ENCODE measurements at places on chromosomes 7 and 10. TPM values are rescaled to one million over a fixed set of nuclear protein-coding genes. Genes with fewer than 3 reads are reported as not detected.

The TEX36 gene
- not detected for polyA plus RNA-seq

The SLC26A3 gene
- not detected for polyA plus RNA-seq

The OR6V1 gene
- not detected for polyA plus RNA-seq

The OR6B1 gene
- not detected for polyA plus RNA-seq

The TFR2 gene
- 0.58 TPM for polyA plus RNA-seq

The CNPY1 gene
- not detected for polyA plus RNA-seq

The TMEM139 gene
- polyA plus RNA-seq = 2.6 TPM

The RAPGEF5 gene
- 4.3 TPM for polyA plus RNA-seq

The MINDY4 gene
- polyA plus RNA-seq = 2.4 TPM

The MRC1 gene
- 5.9 TPM for polyA plus RNA-seq

The SORCS3 gene
- 0.07 TPM for polyA plus RNA-seq

- DNase-seq = no peak
Observed at GRCh38 chr10:29009464-29009863, 279.4 kb upstream of the LYZL1 start.

- DNase-seq = no peak
Observed at GRCh38 chr7:32894171-32894570, 2.6 kb upstream of the KBTBD2 start.

GRCh38 chr7:113519472-113519871 is 399.3 kb downstream of the PPP1R3A start:
- no peak for DNase-seq

DNA sequence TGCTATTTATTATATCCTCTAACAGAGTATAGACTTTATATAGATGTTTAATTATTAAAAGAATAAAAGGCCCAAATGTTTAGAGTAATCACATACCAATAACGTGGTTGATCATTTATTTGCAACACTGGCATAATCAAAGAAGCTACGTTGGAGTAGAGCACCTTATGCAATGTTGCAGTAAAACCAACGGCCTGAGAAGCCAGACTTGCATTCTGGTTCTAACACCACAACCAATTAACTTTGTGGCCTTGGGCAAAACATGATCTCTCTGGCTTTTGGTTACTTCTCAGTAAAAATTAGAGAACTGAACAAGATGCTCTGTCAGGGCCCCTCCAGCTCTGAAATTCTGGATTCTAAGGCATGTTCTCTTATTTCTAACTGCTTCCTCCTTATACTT is 476.2 kb downstream of the GRM8 start:
- no peak for DNase-seq

- no peak for DNase-seq
Observed at GRCh38 chr10:76033457-76034196, 602.2 kb downstream of the LRMDA start.

- peak; percentile 64 for DNase-seq
Observed at GRCh38 chr10:24722676-24723385, 856 bp downstream of the ARHGAP21 start.

DNA sequence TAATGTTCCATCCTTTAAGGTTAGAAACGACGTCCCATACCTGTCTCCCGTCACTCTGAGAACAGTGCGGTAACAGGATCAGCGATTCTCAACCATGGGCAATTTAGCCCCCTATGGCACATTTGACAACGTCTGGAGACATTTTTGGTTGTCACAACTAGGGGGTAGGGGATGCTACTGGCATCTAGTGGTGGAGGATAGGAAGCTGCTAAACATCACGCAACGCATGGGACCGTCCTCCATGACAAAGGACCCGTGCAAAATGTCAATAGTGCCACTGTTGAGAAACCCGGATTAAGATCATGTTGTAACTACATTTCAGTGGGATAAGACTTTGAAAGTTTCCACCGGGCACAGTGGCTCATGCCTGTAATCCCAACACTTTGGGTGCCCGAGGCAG is 5.0 kb upstream of the PAXIP1 start:
- DNase-seq = no peak

GRCh38 chr10:67815571-67816059 is 22.4 kb downstream of the DNAJC12 start:
- no peak for DNase-seq

DNA sequence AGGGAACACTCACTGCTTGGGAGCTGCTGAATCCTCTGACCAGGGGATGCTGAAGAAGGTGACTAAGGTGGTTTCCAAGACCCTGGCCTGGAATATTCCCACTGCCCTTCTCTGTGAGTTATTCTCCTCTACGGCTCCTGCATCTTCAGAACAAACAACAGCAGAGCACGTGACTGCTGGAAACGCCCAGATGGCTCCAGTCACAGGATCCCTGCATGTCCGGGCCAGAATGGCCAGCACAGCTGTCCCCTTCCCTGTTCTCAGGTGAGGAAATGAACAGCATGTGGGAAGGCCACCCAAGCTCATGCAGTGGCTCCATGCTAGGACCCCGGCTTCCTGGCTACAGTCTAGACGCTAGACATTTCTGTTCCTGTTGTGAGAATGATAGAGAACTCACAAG is 43.1 kb downstream of the GHRHR start:
- no peak for DNase-seq

DNA sequence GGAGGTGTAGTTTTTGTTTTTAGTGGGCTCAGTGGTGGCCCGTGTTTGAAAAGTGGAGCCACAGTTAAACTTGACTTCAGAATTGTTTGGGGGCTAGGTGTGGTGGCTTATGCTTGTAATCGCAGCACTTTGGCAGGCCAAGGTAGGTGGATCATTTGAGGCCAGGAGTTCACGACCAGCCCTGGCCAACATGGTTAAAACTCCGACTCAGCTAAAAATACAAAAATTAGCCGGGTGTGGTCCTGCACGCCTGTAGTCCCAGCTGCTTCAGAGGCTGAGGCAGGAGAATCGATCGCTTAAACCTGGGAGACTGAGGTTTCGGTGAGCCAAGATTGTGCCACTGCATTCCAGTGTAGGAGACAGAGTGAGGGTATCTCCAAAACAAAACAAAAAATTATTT is 1.8 kb downstream of the CCT6A start:
- no peak for DNase-seq

DNA sequence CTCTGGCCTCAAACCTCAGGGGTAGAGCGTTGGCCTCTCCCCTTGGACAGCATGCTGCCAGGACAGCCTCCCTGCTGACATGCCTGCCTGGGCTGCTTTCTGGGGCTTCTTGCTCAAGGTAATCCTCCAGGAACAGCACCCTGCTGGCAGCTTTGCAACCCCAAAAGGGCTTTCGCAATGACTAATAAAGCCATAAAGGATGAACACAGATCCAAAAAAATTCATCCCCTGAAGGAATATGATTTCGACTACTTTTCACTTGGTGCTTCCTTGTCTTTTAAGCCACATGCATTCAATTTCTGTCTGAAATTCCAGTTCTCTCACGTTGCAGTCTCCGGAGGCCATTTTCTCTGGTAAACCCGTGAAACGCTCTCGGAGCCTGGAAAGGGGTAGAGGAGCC is 15.1 kb upstream of the SH3PXD2A start:
- no peak for DNase-seq

DNA sequence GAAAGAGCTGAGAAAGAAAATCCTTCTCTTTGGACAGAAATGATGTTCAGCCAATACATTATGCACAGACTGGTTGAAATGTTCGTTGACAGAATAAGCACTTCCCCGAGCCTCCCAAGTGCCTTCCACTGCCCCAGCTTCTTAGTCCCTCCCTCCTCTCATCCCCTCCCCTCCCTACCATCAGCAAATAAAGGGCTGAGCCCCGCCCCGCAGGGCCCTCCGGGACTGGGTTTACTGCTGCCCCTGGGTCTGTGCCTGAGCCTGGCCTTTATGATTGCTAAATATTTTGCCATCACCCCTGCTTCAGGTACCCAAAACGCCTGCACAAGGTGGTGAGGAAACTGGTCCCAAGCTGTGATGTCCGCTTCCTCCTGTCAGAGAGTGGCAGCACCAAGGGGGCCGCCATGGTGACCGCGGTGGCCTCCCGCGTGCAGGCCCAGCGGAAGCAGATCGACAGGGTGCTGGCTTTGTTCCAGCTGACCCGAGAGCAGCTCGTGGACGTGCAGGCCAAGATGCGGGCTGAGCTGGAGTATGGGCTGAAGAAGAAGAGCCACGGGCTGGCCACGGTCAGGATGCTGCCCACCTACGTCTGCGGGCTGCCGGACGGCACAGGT is 28.1 kb downstream of the HKDC1 start:
- DNase-seq = no peak

GRCh38 chr7:114663502-114663901 is 248.9 kb downstream of the FOXP2 start:
- DNase-seq = no peak

GRCh38 chr10:94997741-94998174 is 59.3 kb downstream of the CYP2C9 start:
- no peak for DNase-seq

GRCh38 chr10:21146436-21146789 is 249.3 kb upstream of the NEBL start:
- DNase-seq = no peak

DNA sequence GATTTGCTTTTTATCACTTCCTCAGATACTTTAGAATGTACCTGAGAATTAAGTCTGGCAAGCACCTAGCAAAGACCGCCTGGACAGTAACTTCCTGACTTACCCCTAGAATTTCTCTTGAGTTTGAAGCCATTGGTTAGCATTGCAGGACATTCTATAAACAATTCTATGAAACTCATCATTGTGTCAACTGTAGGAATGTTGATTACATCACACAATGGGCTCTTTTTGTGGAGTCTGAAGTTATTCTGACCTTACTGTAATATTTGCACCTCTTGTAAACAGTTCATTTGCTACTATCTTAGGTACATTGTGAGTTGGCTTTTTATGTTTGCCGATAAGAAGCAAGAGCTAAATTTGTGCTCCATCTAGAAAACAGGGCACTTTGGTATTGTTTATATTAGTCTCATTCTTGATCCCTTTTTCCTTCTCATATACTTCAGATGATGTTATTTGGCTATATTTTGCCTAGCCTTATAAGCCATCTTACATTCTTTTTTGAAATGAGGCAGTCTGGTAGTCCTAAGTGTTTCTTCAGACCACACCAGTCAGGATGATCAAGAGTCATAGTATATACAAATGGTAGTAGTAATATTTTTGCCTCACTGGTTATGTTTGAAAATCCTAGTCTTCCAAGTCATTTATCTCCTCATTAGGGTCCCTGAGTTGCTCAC is 52.4 kb downstream of the CASD1 start:
- DNase-seq = no peak
